ENCODE measurements at places on chromosomes 5 and 9.

GRCh38 chr5:60195083-60195482 is 301.6 kb upstream of the PDE4D start:
- no peak for DNase-seq

DNA sequence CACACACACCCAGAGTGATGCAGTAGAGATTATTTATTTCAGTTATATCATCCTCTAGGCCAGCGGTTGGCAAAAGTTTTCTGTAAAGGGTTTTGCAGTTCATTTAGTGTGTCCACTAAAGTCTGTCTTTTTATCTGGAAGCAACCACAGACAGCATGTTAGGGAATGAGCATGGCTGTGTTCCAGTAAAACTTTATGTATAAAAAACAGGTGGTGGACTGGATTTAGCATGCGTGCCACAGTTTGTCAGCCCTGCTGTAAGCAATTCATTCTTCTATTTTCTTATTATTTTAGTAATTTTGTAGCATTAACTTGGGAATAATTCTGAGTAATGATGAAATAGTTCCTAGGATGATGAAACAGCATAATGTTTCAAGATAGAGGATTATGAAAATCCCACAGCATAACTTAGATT is 51.7 kb downstream of the CCNH start:
- DNase-seq = no peak

DNA sequence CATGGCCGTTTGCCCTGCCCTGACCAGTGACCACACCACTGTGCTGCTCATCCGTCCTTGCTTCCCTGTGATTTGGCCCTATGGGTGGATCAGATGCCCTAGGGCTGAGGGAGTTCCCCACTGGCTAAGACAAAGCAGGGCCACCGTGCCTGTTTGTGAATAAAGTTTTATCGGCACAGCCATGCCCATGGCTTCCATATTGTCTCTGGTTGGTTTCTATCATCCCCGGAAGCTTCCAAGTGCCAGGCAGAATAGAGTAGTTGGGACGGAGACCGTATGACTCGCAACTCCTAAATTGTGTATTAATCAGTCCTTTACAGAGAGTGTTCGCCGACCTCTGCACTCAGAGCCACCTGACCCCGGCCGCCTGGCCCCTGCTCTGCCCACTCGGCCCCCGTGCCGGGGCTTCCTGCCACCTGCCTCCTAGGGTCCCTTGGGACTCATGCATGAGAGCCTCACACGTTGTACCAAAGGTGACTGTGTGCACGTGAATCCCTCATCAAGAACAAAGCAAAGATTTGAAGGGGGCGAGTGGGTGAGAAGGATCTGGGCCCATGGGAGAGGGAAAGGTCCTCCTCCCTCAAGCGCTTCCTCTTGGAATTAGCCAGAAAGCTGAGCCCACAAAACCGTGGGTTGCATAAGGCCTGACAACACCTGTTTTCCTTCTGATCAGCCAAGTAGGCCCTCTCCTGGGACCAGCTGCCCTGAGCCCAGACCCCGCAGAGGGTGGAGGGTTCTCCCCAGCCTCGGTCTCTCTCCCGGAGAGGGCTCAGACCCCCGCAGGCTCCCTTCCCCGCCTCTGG is 11.7 kb upstream of the FCN2 start:
- DNase-seq = peak; percentile 81

GRCh38 chr9:121821326-121821725 is 169.9 kb downstream of the DAB2IP start:
- peak; percentile 62 for DNase-seq

DNA sequence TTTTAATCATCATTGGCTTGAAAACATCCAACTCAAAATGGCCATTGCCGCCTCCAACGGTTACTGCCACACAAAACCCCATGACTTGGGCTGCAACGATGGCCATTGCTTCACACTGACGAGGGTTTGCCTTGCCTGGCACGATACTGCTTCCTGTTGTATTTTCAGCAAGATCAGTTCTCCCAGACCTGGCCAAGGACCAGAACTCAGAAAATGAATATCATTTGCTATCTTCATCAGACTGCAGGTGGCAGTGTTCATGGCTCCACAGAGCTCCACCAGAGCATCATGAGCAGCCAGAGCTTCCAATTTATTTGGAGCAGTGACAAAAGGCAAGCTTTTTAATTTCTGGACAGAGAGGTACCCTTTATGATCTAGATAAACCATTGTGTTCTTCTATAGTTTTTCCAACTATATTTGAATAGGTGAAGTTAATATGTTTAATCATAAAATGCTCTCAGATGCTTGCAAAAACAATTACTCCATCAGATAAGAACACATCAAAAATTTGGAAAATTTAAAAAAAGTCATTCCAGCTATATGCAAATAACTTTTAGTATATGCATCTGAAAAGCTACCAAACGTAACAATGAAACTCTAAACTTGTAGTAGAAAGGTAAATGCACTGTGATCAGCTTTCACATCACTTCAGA is 10.4 kb downstream of the AMACR start:
- DNase-seq = no peak
